ENCODE measurements at places on chromosomes 6 and 20.

DNA sequence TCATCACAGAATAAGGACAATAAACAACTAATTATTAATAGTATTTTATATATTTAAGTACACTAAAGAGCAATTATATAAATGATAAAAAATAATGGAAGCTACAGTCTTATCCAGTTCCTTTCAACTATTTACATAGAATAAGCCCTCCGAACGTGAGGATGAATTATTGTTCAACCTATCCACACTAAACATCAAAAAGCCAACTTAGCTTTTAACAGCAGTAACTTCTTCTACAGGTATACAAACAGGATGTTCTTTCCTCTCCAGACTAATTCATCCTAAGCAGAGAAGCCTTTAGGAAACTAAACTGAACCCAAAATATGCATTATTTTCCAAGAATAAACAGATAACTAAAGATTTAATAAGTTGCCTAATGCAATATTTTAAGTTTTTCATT lies 2.3 kb downstream of the FKBP5 start:
- DNase-seq, result no peak

GRCh38 chr20:40749985-40750506 lies 61.0 kb upstream of the MAFB start:
- no peak for DNase-seq

- no peak for DNase-seq
Observed at GRCh38 chr20:64116541-64117431, 9.4 kb upstream of the NPBWR2 start.

DNA sequence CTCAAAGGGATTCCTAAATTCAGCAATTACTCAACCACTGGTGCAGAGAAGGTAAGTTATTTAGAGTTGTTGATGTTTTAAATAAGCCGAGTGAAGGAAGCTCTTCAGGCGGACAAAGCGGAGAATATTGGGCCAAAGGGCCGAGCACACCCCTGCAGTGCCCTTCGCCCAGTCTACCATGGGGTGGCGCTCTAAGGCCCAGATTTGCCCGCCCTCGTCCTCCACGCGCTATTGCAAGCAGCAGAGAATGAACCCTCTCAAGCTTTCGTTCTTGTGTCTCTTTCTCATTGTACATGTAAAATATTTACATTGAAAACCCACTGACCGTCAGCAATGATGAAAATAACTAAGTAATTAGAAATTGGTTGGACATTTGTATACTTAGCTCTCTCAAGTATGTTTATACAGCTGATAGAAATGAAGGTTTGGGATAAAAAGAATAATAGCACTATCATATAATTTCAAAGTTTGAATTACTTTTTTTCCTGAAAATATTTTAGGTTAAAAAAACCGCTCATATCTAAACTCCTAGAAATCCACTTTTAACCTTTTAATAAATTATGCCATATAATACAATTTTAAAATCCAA lies 195.0 kb upstream of the CEP162 start:
- peak; percentile 10 for DNase-seq

GRCh38 chr20:38941726-38942389 lies 15.6 kb downstream of the FAM83D start:
- DNase-seq, result no peak

GRCh38 chr6:149895833-149896271 lies 2.1 kb downstream of the RAET1E start:
- DNase-seq, result no peak

DNA sequence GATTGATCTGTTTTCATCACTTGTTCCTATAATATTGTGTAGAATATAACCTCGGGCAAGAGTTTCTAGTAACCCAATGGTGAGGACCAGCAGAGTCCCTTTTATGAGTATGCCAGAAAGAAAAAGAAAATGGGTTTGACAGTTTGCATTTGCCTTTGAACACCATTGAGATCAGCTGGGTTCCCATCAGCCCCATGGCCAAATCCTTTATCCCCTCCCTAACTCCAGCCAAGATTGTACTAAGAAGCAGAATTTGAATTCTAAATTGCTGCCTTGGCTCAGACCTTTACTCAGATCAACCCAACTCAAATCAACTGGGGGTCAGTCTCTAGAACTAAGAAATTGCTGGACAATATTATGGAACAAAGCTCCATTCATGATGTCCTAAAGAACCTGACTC lies 187.4 kb downstream of the TBC1D7 start:
- DNase-seq, result no peak

- DNase-seq, result no peak
Observed at GRCh38 chr6:67200626-67201403, 1434.3 kb upstream of the ADGRB3 start.

GRCh38 chr20:36812594-36813463 lies 39.3 kb upstream of the DSN1 start:
- no peak for DNase-seq

DNA sequence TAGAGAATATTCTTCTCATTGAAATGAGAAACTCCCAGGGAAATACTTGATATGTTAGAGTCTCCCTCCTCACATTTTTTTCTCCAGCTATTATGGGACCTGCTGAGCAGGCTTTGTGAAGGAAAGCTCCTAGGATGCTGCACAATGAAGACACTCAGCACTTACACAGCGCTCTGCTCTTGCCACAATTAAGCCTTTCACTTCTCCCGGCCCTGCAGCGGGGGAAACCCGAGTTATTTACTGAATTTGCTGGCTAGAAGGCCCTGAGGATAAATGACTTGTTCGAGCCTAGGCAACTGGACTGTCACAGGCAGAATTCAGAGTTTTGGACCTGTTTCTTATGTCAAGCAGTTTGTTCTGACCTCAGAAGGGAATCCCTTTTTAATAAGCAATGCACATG lies 102.0 kb downstream of the MAP3K7 start:
- peak; percentile 53 for DNase-seq

GRCh38 chr6:88358846-88359245 lies 192.7 kb upstream of the CNR1 start:
- DNase-seq, result no peak

DNA sequence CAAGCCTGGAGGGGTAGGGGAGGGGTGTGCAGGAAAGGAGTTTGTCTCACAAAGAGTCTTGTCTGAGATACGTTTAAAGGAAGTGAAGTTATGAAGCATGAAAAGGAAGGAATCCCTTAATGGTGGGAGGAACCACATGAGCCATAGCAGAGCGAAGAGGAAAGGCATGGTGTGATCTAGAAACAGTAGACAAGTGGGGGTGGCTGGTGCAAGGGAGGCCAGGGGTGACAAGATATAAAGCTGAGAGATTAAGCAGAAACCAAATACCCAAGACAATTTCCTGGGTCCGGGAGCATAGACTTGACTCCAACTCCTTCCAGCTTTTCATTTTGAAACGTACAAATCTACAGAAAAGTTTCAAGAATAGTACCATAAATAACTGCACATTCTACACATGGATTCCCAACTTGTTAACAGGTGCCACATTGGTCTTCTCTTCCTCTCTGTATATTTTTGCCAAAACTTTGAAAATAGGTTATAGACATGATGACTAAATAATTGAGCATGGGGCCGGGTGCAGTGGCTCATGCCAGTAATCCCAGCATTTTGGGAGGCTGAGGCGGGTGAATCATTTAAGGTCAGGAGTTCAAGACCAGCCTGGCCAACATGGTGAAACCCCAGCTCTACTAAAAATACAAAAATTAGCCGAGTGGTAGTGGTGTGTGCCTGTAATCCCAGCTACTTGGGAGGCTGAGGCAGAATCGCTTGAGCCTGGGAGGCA lies 211.6 kb downstream of the SLC24A3 start:
- no peak for DNase-seq

- DNase-seq, result no peak
Observed at GRCh38 chr6:90463359-90463758, 123.5 kb downstream of the MAP3K7 start.

GRCh38 chr20:4046311-4046924 lies 31.1 kb upstream of the RNF24 start:
- no peak for DNase-seq

GRCh38 chr6:160387916-160388643 lies 39.9 kb downstream of the SLC22A3 start:
- no peak for DNase-seq

GRCh38 chr20:55186228-55186627 lies 710.8 kb downstream of the DOK5 start:
- DNase-seq, result no peak

GRCh38 chr6:79246891-79247290 lies 12.4 kb upstream of the HMGN3 start:
- no peak for DNase-seq

- DNase-seq, result no peak
Observed at GRCh38 chr6:139547122-139547776, 172.8 kb upstream of the CITED2 start.

DNA sequence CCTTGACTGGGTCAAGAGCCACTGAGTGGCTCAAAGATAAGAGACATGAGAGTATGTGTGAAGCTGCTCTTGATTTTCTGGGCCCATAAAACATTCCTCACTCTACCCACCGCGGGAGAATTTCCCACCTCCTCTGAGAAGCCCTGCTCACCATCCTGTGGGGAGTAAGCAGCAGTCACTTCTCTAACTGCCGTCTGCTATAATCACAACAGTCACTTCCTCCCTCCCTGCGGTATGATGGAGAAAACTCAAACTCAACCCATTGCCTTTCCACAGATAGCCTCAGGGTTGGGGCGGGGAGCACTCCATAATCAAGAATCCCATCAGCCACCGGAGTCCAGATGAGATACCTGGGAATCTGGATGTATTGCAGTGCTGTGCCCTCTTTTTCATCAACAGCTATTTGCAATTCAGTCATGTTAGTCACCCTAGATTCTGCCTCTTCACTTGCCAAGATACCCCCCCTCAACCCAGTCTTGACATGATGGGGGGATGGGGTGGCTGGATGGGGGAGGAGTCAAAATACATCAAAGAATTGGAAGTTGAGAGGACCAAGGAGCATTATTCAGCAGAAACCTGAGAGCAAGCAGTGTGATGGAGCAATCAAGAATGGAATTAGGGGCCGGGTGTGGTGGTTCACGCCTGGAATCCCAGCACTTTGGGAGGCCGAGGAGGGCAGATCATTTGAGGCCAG lies 5.1 kb downstream of the MOCS1 start:
- DNase-seq, result no peak

- DNase-seq, result no peak
Observed at GRCh38 chr6:135063926-135064325, 9.3 kb upstream of the HBS1L start.

DNA sequence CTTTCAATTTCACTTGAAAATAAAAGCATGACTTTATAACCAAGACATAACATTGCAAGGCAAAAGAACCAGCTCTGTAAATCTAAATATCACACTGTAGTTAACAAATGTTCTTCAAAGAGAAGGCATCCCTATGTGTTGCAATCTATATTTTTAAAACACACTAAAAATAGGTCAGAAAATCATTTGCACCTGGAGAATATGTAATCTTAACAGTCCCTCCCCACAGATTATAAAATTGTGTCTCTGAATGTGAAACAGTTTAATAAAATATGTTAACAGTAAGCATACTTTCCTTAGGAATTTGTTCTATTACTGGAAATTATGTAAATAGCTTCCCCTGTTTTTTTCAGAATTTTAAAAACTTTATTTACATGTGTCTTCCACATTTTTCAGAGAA lies 351.9 kb downstream of the COL12A1 start:
- no peak for DNase-seq

DNA sequence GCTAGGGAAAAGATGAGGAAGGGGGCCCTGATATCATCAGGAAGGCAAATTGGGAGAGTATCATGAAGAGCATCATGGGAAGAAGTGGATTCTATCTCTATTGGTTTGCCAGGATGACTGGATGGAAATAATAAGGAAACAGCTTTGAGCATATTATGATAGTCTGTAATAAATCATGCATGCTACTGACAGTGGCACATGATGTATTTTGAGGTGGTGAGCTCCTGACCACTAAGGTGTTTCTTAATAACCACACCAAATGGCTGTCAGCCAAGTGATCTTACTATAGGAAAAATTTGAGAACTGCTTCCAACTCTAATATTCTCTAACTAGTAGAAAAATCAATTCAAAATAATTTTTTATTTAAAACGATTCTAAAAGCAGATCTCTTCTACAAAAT lies 548.4 kb upstream of the JAG1 start:
- no peak for DNase-seq

GRCh38 chr6:46985943-46986342 lies 56.2 kb downstream of the ADGRF1 start:
- DNase-seq, result no peak
